ENCODE measurements at places on chromosomes 12 and 14.
A peak's percentile ranks its signal among the peaks of the same experiment; 100 is the strongest.

GRCh38 chr12:113067987-113068935 lies 11.7 kb downstream of the DTX1 start:
- no peak for DNase-seq

DNA sequence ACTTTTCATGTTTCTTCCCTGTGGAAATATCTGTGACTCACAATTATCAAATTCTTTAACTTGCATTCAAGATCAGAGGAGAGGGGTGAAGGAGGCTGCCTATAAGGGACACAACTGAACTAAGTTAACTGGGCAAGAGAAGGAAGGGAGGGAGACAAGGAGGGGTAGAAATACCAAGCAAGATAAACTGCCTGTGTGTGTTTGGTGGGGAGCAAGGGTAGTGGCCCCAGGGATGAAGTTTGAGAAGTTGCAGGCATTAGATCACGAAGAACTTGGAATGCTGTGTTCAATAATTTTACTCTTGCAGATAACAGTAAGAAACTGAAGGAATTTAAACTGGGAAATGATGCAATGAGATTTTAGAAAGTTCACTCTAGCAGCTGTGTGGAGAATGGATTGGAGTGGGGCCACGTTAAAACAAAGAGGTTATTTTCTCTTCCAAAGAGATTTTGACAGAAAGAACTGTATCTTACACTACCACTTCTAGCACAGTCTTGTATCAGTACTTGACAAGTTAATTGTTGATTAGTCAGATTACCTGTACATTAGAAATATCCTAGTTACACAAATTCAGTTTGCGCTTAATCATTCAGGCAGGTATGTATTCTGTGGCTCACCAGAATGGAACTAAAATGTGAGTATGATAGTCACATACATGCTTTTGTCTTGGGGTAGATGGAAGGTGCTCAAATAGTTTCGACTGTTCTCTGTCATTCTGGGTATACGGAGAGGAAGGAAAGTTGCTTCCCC lies 7.4 kb downstream of the PKP2 start:
- DNase-seq: no peak

DNA sequence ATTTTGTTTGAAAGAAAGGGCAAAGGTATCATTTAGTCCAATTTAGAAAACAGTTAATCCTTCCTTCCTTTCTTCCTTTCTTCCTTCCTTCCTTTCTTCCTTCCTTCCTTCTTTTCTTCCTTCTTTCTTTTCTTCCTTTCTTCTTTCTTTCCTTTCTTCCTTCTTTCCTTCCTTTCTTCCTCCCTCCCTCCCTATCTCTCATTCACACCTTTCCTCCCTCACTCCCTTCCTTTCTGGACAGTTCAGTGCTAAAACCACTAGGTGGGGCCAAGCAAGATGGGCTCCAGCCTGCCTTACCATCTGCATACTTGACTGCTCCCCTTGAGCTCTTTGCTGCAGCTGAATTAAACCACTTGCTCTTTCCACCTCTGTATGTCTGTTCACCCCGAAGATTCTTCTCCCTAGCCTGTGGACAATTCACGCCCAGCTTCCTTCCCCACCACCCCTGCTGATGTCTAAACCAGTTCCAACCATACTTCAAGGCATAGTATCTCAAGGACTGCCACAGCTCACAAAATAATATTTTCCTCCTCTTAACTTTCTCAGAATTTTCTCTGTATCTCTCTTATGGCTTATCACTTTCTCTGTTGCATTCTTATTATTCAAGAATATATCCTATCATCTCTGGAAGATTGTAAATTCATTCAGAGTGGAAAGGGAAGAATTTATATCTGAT lies 78.0 kb downstream of the DBX2 start:
- no peak for DNase-seq

DNA sequence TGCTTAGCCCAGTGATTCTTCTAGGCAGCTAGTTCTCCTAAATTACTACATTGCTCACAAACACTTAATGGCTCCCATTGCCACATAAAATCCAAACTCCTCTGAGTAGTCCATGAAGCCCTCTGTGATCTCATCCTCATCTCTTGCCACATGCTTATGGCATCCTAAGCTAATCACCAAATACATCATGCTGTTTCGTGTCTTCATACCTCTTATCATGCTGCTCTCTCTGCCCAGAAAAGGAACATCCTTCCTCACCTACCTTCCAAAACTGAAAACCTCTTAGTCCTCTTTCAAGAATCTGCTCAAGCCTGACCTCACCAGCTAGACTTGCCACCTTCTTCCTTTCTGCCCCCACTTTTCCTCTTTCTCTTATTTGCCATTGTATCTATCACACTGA lies 108.5 kb downstream of the DUSP6 start:
- DNase-seq: no peak

DNA sequence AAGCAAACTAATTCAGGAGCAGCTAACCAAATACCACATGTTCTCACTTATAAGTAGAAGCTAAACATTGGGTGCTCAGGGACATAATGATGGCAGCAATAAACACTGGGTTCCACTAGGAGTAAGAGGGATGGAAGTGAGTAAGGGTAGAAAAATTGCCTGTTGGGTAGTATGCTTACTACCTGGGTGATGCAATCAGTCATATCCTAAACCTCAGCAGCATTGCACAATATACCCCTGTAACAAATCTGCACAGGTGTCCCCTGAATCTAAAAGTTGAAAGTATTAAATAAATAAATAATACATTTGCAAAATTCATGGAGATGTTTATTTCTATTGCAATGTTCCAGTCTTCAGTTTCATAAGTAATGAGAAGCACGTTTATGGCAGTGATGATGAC lies 409.8 kb upstream of the FOXG1 start:
- DNase-seq: no peak

- no peak for DNase-seq
Measured at GRCh38 chr14:55814873-55815272, 234.9 kb downstream of the KTN1 start.

DNA sequence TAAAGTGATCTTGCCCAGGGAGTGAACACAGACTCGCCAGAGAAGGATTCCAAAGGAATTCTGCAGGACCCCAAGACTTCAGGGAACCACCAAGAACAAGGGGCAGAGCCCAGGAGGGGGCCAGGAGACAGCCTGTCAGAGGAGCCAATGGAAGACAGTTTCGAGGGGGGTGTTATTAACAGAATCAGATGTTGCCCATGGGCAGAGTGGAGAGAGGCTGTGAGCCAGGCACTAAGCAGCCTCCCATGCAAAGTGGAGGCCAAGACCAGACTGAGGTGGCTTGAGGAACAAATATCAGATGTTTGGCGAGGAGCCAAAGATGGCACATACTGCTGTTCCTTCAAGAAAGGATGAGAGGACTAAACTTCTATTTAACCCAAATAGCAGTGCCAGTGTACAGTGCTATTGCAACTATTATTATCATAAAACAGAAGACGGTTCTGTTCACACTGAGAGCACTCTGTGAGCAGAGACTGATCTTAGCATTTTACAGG lies 12.6 kb downstream of the APPL2 start:
- DNase-seq: no peak

DNA sequence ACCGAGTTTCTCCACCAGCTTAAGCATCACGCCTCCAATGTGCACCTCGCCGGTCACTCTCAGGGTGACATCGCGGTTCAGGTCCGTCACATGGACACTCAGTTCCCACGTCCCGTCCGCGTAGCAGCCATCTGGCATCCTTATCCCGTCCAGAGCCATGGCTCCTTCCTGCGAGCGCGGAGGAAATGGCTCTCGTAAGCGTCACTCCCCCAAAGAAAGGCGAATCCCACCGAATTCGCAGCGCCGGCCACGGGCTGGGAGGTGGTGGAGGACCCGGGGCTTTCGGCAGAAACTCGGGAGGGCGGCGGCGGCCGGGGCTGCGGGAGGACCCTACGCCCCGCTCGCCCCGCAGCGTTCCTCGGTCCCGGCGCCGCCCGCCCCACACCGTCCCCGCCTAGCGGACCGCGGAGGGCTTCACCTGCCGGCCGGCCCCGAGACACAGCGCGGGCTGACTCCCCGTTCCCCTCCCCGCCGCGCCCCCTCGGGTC lies 396 bp downstream of the FERMT2 start:
- peak; percentile 26 for DNase-seq

DNA sequence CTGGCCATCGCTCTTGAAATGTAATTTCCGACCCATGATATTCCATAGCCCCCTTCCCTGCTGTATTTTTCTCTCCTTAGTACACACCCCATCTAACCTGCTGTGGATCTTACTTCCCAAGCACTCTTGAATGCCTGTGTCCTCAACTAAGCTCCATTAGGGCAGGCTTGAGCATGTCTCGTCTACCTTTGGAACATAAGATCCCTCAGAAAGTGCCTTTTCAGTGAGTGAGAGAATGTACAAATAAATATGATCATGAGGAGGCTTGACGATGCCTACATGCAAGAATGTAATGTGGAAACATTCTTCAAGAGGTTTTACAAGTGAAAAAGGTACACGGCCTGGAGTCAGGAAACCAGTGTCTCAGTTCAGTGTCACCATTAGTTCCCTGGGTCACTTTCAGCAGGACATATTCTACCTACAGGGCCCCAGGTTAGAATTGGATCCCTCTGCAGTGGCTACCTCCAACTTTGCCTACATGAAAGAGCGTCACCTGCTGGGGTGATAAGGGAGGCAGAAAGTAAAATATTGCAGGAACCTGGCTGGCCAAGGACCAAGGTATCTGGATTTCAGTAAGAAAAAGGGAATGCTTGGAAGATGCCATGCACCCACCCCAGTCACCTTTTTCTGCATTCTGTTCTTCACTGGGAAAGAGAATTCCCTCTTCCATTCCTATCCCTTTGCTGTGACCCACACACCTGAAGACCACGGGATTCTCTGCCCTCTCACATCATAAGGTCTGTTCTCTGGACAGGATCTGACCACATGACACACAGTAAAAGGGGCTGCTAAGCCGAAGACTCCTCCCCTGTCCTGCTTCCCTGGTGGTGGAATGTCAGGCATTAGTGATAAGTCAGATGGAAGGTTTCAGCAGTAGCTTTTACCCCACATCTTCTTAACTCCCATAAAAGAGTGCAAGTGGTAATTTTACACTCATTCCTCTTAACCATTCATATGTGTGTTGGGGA lies 24.6 kb upstream of the SERPINA1 start:
- DNase-seq: no peak

DNA sequence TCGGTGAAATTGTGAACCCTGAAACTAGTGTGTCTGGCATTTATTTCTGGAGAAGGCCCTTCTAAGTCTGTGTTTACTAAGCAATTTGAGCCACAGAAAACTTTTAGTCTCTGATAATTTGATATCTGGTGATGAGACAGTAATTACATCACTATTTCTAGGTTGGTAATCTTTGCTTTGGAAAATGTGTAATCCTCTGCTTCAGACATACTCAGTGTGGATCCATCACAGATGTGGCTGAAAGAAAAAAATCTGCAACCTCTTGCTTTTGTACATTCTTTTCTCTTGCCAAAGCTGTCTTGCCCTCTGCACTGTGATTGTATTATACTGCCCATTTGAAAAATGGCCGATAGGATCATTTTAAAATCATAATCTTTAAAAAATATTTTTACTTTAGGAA lies 78.1 kb downstream of the PELI2 start:
- no peak for DNase-seq

DNA sequence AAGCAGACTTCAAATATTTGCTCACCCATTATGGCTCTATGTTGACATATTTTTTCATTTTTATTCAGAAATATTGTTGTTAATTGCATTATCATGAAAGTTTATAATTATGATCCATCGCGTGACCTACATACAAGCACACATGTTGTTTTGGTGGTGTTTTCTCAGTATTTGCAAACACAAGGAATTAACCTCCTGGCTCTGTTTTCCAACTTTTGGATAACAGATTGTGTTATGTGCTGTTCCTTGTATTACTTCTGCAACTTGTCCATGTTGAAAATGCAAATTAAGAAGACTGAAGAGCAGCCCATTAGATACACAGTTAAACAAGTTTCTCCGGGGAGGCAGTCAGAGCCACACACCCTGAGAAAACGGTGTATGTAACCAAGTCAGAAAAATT lies 201.2 kb downstream of the SEC23A start:
- DNase-seq: no peak

DNA sequence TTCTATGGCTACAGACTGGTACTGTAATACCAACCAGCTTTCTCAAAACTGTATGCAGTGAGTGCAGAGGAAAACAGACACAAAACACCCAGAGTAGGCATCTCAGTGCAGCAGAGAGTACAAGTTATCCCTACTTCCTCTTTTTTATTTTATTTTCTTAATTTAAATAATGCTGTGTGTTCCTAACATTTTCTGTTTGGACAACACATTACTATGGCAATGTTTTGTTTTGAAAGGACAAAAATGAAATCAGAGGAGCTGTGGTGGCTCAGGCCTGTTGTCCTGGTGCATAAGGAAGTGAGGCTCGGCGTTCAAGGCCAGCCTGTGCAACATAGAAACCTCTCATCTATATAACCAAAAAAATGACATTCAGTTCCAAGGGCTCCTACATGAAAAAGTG lies 33.7 kb upstream of the SELPLG start:
- DNase-seq: no peak

GRCh38 chr14:59788176-59788575 lies 82.4 kb downstream of the RTN1 start:
- DNase-seq: no peak

DNA sequence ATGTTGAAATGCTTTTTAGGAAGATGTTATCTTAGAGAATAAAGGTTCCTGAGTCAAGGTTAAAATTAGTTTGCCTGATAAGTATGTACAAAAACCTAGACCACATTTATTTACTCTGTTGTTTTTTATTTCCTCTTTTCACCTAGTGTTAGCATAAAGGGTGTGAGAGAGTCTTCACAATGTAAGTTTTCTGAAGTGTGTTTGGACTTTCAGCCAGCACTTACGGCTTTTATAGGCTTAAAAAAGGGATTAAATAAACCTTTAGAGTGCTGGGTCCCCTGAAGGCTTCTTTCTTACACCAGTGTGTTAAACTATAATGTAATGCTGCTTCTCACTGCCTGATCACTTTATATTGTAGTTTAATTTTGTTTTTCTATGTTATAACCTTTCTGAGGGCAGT lies 27.2 kb downstream of the ARHGAP5 start:
- DNase-seq: no peak

GRCh38 chr14:101048766-101049165 lies 145.2 kb upstream of the RTL1 start:
- no peak for DNase-seq

DNA sequence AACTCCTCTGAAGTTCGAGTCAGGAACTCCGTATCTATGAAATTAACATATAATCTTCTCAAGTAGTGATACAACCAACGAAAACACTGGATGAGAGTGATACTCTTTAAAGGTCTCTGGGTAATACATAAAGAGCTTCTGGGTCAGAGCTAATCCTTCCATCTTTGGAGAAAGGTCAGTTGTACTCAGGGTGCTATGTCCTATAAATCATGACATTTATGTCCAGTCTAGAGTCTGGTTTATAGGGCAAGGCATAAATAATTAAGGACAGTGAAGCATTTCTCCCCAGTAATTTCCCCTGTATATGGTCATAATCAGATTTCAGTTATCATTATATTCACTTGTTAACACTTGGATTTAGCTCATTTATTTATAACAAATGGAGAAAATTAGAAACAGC lies 90.6 kb downstream of the ACSS3 start:
- DNase-seq: no peak

DNA sequence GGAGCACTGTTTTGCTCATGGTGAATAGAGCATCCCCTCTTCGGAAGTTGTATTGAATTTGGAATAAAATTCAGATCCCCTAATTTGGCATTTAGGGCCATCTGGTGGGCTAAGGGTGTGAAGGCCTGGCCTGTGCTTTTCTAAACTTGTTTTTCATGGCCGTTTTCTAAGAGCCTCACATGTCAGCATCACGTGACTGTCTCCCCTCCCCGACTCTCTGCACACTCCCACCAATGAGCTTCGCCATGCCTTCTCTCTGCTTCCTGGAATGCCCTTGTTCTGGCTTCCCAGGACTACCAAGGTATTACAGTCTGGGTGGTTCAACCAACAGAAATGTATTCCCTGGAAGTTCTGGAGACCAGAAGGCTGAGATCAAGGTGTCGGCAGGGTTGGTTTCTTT lies 85.3 kb downstream of the PRIMA1 start:
- no peak for DNase-seq

GRCh38 chr14:23122086-23122485 lies 3.0 kb upstream of the CEBPE start:
- no peak for DNase-seq
